ENCODE measurements at places on chromosomes 6 and 20. TPM values are rescaled to one million over a fixed set of nuclear protein-coding genes. Genes with fewer than 3 reads are reported as not detected.

DNA sequence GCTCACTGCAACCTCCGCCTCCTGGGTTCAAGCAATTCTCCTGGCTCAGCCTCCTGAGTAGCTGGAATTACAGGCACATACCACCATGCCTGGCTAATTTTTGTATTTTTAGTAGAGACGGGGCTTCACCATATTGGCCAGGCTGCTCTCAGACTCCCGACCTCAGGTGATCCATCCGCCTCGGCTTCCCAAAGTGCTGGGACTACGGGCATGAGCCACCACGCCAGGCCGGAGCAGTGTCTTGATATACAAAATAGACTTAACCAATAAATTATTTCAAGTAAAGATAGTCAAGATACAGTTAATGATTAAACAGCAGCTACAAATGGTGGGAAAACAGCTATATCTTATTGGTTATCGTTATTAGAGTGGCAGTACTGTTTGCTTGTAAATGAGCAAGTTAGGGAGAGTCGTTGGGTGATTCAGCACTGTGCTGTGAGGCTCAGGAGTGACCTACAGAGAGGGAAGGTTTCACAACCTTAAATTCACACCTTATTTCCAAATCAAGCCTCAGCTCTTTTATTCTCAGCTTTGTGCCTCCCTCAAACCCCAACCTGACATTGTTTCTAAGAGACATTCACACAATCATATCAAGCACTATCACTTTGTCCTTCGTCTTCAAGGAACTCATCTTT lies 1128.4 kb upstream of the MAP3K7 start:
- DNase-seq: no peak

- DNase-seq: no peak
These were observed 5.4 kb downstream of the PTPN1 start for GRCh38 chr20:50515471-50516106.

DNA sequence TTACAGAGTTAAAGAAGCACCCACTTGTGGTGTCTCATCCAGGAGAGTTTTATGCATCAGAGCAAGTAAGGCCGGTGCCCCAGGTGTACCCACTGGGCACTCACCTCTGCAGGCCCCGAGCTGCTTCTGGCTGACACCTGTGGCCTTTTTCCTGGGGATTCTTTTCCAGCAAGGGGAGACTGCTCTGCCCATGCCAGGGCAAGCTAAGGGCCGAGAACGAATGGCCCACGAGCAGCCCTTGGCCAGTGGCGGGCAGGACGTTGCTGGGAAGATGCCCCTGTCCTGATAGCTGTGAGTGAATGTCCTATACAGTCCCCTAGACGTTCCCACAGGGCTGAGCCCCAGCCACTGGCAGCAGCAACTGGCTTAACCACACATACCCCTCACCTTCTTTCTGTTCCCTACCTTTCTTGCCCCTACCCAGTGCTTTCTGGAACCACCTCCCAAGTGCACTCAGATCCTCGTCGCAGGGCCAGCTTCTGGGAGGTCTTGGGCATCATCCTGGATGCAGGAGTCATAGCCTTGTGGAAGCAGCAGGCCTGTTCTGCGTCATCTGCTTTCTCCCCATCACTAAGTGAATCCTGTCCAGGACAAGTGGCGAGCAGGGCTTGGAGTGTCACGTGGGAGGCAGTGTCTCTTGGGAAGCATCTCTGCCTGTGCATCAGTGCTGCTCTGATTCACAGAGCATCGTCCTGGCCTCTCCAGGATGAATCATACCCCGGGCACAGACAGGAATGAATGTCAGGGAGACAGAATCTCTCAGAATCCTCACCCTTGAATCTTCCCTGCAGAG lies 32.5 kb downstream of the SYNDIG1 start:
- DNase-seq: peak; percentile 94

The OPRM1 gene
- not detected for total RNA-seq

DNA sequence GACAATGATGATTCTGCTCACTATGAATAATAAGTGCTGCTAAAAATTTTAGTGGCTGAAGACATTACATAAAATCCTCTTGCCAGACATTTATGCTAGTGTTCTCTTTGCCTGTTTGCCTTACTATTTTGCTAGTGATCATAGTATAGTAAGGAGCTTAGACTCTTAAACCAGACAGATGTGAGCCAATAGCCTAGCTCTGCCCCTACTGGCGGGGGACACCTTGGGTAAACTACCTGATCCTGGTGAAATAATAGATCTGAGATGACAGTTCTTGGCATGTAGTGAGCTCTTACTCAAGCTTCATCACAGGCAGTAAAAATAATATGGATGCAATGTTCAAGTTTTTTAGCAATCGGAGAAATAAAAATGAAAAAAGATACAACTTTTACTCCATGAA lies 18.8 kb downstream of the ENPP3 start:
- DNase-seq: no peak

DNA sequence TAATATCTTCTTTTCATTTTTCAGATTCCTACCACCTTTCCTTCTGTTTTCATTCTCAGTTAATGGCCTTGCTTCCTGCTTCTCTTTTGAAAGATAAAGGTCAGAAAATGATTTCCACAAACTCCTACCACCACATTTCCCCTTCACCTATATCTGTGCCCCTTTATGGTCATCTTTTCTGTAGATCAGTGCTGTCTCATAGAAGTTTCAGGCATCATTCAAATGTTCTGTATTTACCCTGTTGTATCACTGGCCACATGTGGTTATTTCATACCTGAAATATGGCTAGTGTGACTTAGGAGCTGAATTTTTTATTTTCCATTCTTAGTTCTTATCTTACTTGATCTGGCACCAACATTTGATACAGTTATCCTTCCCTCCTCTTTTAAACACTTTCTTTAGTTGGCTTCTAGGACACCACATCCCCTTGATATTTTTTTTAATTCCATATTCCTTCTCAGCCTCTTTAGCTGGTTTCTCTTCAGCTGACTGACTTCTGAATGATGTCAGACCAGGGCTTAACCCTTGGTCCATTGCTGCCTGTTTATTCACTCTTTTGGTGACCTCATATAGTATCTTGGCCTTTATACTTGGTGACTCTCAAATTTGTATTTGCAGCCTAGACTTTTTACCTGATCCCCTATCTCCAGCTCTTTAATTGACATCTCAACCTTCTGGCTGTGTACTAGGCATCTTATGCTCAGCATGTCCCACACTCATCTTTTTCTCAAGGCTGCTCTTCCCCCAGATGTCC lies 81.0 kb downstream of the ATRN start:
- DNase-seq: no peak

- DNase-seq: no peak
These were observed 42.7 kb upstream of the NOX3 start for GRCh38 chr6:155498370-155498769.

The ZNF165 gene
- total RNA-seq: 0.09 TPM

The PRSS35 gene
- 1.3 TPM for total RNA-seq

The HTR1E gene
- total RNA-seq: not detected

DNA sequence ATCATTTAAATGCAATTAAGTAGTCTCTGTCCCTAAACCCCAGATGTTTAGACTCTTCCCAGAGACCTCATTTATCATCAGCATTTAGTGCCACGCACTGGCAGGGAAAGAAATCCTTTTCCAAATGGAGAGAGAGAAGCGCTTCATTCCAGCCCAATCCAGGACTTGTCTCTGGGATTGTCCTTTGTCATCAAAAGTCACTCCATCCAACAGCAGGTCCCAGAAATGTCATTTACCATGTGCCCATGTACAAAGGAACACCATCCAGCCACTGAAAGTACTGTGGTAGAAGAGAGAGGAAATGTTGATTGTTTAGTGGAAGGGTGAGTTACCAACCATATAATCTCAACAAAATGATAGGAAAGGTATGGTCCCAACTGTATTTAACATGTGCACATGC lies 66.9 kb upstream of the SMIM28 start:
- DNase-seq: no peak

GRCh38 chr6:50902260-50902659 lies 83.6 kb downstream of the TFAP2B start:
- DNase-seq: no peak

- no peak for DNase-seq
These were observed 36.6 kb downstream of the MGME1 start for GRCh38 chr20:18005170-18005989.

DNA sequence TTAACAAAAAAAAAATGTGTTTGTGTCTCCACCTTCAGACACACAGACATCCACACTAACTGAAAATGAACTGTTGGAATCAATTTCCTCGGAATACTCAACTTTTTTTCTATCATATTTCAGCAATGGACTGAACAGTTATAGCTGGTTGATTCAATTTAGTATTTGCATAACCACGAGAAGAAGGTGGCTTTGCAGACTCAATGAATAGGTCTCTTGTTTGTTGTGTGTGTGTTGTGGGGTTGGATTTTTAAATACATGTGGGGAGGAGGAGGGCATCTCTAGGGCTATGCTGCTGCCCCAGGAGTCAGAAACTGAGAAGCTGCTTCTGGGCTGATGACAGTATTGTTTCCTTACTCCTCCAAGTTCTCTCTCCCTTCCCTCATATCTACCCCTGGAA lies 28.7 kb downstream of the TFAP2A start:
- DNase-seq: no peak

DNA sequence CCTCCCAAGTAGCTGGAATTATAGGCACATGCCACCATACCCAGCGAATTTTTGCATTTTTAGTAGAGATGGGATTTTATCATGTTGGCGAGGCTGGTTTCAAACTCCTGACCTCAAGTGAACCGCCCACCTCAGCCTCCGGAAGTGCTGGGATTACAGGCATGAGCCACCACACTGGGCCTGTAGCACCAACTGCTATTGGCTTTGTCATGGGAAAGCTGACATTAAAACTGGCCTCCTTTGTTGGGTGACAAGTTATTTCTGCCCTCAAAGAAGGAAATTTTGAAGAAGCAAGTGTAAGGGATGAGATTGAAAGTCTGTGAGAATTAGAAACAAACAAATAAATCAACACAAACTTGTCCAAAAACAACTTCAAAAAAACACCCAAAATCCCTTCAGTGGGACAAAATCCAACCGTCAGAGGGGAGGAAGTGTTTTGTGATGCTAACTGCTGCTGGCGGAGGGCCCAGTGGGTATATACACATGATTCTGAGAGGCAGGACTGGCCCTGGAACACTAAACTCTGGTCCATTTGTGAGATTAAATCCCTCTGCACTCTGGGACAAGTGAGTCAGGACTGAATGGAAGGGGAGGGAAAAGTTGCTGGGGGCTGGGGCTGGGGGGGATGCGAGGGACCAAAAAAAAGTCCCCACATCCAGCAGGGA lies 87.5 kb upstream of the NAA20 start:
- DNase-seq: no peak

The CALHM4 gene
- total RNA-seq: not detected

- DNase-seq: peak; percentile 40
These were observed 703.1 kb downstream of the RFPL4B start for GRCh38 chr6:113050010-113050858.

DNA sequence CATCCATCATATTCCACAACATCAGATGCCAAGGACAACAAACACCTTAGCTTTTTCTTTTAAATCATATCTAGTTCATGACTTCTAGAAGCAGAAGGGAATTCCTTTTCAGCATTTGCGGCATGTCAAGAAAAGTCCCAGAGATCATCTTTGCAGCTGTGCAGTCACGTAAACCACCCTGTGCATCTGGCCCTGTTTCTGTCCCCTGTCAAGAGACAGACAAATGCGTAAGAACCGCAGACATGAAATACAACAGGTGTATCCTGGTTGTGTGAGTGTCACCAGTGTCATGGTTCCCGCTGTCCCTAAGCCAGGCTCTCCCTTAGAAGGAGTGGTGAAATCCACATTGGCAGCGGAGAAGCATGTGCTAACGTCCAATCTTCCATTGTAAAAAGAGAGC lies 28.1 kb downstream of the LY86 start:
- no peak for DNase-seq

The LY86 gene
- not detected for total RNA-seq

The BNIP5 gene
- total RNA-seq: not detected

DNA sequence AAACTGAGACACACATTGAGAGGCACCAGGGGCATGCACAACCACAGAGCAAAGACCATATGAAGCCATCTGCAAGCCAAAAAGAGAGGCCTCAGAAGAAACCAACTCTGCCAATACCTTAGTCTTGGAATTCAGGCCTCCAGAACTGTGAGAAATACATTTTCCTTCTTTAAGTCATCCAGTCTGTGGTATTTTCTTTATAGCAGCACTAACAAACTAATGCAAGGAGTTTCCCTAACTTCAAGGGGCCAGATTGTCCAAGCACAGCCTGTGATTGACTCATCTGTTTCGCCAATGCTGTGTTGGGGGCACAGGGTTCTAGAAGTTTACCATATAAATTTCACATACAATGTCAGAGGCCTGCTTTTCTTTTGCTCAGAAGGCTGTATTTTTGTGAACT lies 364.6 kb downstream of the GJA1 start:
- DNase-seq: no peak

The LIME1 gene
- total RNA-seq: 59.0 TPM

DNA sequence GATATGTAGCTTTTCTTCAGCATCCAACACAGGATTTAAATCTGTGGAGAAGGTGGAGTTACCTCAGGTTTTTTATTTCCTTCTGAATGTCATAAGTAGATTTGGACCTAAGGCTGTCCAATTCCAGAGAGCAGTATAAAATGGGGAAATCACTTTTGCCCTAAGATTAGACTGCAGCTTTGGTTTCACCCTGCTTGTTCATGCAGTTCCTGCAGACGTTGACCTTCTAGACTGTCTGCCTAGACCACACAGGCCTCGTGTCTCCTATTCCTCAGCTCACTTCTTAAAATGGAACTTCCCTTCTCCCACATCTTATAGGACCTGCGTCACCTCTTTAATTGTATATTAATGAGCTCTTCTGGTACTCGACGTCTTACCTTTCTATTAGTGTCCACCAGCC lies 26.0 kb upstream of the C6orf62 start:
- DNase-seq: no peak

DNA sequence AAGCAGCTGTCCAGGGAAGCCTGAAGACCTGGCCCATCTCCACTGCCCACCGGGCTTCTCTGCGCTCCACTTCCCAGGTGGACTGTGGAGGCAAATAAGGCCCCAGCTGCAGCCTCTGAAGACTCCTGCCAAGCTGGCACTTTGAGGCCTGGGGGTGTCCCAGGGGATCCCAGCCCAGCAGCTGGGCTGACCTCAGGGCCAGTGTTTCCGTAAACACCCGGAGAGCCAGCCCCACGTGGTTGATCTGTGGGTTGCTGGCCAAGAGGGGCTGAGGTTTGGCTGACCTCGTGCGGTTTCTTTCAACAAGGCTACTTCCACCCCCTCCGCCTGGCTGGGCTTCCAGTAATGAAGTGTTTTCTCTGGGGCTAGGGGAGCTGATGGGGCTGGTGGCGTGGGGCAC lies 12.4 kb upstream of the CCN5 start:
- DNase-seq: peak; percentile 93

DNA sequence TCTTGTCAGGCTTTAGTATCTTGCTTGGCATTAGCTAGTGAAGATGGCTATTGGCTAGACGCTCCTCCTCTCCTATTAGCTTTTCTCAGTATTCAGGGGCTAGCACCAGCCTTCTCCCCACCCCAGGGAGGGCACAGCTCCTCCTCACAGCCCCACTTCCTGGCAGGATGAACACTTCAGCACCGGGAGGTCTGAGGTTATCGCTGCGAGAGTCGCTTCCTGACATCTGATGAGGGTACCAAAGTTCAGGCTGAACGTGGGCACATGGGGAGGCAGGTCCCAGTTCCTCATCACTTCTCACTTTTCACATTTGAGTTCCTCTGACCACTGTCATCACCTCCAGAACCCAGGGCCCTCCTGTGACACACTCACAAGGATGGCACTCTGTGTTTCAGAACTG lies 66.6 kb downstream of the LAMA4 start:
- DNase-seq: no peak
